OCI-M1 (cell line): ENCODE measurements at places on chromosomes 16 and 17.
A peak's percentile ranks its signal among the peaks of the same experiment; 100 is the strongest.

GRCh38 chr17:21012736-21013135 is 30.1 kb downstream of the USP22 start:
- no peak for DNase-seq

- DNase-seq, result no peak
Observed at GRCh38 chr16:90020838-90021382, 1.7 kb upstream of the DBNDD1 start.

DNA sequence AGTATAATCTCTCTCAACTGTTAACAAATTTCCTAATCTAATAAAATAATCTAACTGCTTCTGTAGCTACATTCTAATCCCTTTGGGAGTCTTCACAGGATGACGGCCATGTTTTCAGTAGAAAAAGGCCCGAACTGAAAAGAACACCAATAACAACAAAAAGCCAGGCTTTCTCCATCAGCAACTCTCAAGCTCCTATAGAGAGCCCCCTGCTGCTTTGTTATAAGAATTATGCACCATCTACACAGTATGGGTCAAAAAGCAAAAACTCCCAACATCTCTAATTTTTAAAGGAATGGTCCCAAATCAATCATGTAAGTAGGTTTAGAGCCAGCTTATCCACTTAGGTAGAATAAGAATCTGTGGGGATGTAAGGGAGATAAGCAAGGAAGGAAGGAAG is 163.6 kb upstream of the C17orf78 start:
- DNase-seq, result peak; percentile 9

DNA sequence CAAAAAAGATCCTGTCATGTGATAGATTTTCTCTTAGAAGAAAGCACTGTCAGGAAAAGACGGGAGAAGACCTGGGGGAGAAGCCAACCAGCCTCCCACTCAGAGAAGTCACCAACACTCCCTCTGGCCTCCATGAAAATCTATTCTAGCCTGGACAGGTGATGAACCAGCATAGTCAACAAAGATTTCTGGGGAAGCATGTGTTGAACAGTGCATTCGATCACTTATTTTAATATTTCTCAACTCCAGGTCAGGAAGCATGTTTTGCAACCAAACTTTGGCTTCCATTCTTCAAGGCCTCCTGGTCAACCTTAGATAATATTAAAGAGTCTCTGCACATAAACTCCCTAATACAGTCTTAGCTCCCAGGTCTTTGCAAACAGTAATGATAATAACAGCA is 74.7 kb upstream of the ERCC4 start:
- DNase-seq, result no peak
